T-cell (primary cell): ENCODE measurements at places on chromosomes 1 and 21.

DNA sequence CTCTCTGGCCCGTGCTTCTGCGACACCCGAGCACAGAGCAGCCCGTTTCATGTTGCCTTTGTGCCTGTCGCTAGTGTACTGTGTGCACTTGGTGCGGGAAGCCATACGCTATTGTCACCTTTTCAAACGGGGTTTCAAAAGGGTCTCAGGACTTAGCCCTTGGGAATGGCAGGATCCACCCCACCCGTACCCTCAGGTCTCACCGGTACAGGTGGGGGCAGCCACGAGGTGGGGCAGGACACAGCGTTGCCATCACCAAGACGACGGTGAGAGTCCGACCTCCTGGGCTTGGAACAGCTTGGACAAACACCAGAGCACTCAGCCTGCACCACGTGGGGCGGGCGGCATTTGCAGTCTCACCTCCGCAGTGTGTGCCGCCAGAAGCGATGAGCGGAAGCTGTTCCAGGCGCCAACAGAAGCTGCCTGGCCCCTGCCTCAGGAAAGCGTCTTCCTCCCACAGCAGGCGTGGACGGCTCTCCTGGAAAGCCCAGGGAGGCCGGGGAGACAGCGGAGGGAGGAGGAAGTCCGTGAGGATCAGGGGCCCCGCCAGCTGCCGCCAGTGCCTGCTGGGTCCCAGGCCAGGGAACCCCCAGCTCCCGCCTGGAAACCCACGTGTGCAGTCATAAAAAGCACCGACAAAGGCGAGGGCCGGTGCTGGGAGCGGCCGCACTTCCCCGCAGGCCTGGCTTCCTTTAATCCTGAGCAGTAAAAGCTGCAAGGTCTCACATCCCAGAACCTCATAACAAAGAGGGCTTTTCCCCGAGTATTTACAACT, 131.3 kb upstream of the ARHGEF16 start:
- H3K27ac ChIP-seq = no peak overlapping the region
- no peaks in the 10 kb centered on the region for H3K36me3 ChIP-seq
- no peak for DNase-seq
- no peak overlapping the region for H3K4me3 ChIP-seq
- peaks cover 49% of the 10 kb centered on the region for H3K27me3 ChIP-seq

- peak overlapping the region; percentile 84 for H3K4me3 ChIP-seq
- H3K27ac ChIP-seq = peak overlapping the region; percentile 75
- H3K27me3 ChIP-seq = no peaks in the 10 kb centered on the region
- peaks cover 39% of the 10 kb centered on the region for H3K4me1 ChIP-seq
These were observed 4.9 kb downstream of the SKI start for GRCh38 chr1:2232916-2233438.

GRCh38 chr21:33586927-33587326, 1.6 kb downstream of the DONSON start:
- no peak overlapping the region for H3K27ac ChIP-seq
- no peaks in the 10 kb centered on the region for H3K36me3 ChIP-seq
- no peaks in the 10 kb centered on the region for H3K27me3 ChIP-seq
- no peak overlapping the region for H3K4me3 ChIP-seq
- H3K4me1 ChIP-seq = peaks cover 16% of the 10 kb centered on the region
- DNase-seq = no peak

DNA sequence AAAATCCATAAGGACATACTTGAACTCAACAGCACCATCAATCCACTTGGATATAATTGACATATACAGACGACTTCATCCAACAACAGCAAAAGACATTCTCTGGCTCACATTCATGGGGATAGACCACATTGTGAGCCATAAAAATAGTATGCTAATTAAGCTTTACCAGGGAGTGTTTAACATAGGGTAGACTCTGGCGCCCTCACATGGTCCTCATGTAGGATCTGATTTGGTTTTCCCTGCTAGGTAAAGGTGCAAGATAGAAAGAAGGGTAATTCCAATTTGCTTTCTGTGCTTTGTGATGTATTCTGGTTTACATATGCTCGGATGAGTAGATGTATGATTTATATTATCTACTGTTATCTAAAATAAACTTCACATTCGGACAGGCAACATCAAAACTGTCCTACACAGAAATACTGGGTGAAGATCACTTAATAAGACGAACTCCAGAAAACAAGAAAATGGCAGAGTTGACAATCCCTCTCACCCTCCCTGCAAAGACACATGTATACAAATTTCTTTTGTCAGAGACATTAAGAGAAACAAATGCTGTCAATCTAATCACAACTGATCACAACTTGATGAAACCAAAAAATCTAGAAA, 27.7 kb downstream of the CR1L start:
- H3K27ac ChIP-seq = no peak overlapping the region
- no peak overlapping the region for H3K4me3 ChIP-seq
- peaks cover 17% of the 10 kb centered on the region for H3K27me3 ChIP-seq
- H3K36me3 ChIP-seq = no peaks in the 10 kb centered on the region
- no peak for DNase-seq

DNA sequence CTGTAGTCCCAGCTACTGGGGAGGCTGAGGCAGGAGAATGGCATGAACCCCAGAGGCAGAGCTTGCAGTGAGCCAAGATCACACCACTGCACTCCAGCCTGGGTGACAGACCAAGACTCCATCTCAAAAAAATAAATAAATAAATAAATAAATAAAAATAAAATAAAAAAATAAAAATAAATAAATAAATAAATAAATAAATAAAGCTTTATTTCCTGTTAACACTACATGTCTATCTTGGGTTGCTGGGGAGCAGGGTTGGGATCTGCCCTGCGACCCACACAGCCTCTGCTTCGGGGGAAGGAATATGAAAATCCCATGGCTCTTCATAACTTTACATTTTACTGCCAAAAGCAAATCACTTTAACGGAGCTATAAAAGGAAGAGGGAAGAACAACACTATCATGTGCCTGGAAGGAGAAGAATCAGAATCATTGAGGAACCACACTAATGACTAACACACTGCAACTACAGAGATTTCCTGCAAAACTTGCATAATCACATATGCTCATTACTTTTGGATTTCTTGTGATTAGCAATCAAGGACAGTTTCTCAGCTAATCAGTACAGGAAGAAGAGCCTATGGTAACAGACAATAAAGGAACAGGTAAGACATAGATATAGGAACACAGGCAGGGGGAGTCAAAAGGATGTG, 72.8 kb upstream of the CD55 start:
- no peak overlapping the region for H3K4me3 ChIP-seq
- no peaks in the 10 kb centered on the region for H3K36me3 ChIP-seq
- no peaks in the 10 kb centered on the region for H3K4me1 ChIP-seq

GRCh38 chr1:51421964-51422363, 91.6 kb upstream of the TTC39A start:
- no peak for DNase-seq
- H3K36me3 ChIP-seq = peaks cover 17% of the 10 kb centered on the region
- no peak overlapping the region for H3K27ac ChIP-seq
- H3K4me3 ChIP-seq = no peak overlapping the region
- no peaks in the 10 kb centered on the region for H3K4me1 ChIP-seq

GRCh38 chr1:95730986-95731385, 497.0 kb downstream of the RWDD3 start:
- H3K27ac ChIP-seq = no peak overlapping the region
- H3K36me3 ChIP-seq = no peaks in the 10 kb centered on the region
- H3K27me3 ChIP-seq = no peaks in the 10 kb centered on the region
- H3K4me3 ChIP-seq = no peak overlapping the region
- DNase-seq = no peak
- no peaks in the 10 kb centered on the region for H3K4me1 ChIP-seq

- H3K27me3 ChIP-seq = no peaks in the 10 kb centered on the region
- H3K4me1 ChIP-seq = no peaks in the 10 kb centered on the region
- no peaks in the 10 kb centered on the region for H3K36me3 ChIP-seq
These were observed 6.1 kb upstream of the SARS1 start for GRCh38 chr1:109207467-109208103.

GRCh38 chr1:93000751-93001175, 39.5 kb upstream of the DIPK1A start:
- DNase-seq = no peak
- H3K4me1 ChIP-seq = no peaks in the 10 kb centered on the region
- no peaks in the 10 kb centered on the region for H3K36me3 ChIP-seq

- no peaks in the 10 kb centered on the region for H3K4me1 ChIP-seq
- H3K36me3 ChIP-seq = no peaks in the 10 kb centered on the region
- no peaks in the 10 kb centered on the region for H3K27me3 ChIP-seq
These were observed 152.3 kb downstream of the FCRL5 start for GRCh38 chr1:157399984-157400382.
